Activated naive CD4-positive, alpha-beta T cell treated with anti-CD3 and anti-CD28 coated beads for 36 hours (primary cell): ENCODE measurements at places on chromosomes 3 and 15.

DNA sequence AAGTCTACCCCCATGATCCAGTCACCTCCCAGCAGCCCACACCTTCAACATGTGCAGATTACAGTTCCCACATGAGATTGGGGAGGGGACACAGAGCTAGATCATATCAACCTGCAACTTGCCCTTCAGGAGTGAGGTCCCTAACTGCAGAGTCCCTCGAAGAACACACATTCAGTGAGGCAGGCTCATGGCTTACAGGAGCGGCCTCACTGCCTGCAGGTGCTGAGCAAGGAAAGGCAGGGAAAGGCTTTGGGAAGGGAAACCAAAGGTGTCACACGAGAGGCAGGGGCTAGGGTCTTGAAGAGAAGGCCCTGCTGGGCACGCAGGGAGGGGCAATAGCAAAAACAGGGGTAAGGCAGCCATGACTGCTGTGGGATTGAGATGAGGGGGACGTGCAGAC, 182.4 kb upstream of the CHRNA7 start:
- DNase-seq: no peak

- no peak for DNase-seq
Observed at GRCh38 chr3:65604863-65605526, 433.7 kb downstream of the MAGI1 start.

GRCh38 chr3:153348457-153349107, 186.6 kb downstream of the RAP2B start:
- no peak for DNase-seq

- DNase-seq: no peak
Observed at GRCh38 chr15:48029642-48030041, 91.1 kb upstream of the SLC24A5 start.

DNA sequence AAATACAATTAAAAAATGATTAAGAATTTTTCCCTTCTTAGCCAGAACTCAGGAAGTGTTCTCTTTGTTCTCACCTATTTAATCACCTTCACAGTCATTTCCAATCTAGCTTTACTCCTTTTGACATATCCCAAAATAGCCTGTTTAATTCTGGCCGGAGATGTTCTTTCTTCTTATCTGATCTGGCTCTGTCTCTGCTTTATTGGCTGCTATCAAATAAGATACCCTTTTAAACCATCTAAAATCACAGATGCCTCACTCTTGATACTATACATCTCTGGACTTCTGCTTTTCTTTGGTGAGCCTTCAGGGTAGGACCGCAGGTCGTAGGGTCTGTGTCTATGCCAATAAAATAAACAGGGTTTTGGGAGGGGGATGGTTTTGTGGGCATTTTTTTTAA, 319.2 kb upstream of the SEMA6D start:
- no peak for DNase-seq

DNA sequence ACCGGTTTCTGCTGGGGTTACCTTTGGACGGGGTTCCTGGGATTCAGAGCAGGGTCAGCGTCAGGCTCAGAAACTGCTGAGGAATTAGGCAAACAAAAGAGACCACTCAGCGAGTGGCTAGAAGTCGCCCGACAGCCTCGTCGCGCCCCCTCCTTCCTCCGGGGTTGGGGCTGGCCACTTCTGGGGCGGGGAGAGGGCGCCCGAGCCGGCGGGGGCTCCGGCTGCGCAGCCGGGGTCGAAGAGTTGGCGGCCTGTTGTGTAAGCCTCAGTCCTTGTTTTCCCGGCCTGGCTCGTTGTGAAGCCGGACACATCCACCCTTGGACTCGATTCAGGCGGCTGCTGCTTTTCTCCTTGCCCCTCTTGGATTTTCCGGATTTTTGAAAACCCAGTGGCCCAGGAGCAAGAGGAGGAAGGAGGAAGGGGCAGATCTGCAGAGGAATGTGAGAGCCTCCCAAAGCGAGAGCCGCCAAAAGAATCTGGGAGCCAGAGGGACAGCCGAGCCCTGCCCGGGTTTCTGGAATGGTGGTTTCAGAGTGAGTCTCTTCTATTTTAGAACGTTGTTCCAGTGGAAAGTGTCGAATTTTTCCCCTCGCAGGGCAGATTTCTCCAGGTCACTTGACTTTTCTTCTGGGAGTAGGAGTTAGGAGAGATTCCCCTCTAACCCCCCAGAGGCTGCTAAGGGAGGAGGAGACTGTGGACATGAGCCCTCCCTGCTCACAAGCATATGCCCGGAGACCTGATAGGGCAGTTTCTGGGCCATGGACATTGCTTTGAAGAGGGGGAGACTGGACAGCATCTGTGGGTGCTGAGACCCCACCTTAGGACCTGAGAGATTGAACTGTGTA, 666 bp downstream of the SNX33 start:
- DNase-seq: no peak

DNA sequence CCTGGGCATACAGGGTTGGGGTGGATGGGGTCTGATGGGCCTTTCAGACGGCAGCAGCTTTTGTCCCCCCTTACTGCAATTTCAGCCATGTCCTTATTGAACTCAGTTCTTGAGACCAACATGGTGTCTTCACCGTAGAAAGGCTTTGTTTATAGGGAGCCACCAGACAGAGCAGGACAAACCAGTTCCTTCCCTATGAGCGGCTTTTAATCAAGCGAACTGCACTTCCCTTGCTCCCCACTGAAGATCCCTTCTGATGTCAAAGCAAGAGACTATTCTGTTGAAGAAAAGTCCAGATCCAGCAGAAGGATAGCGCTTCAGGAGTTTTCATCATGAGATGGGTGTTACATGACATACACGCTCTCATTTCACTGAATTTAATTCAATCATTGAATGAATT, 100.4 kb downstream of the CD47 start:
- DNase-seq: no peak

DNA sequence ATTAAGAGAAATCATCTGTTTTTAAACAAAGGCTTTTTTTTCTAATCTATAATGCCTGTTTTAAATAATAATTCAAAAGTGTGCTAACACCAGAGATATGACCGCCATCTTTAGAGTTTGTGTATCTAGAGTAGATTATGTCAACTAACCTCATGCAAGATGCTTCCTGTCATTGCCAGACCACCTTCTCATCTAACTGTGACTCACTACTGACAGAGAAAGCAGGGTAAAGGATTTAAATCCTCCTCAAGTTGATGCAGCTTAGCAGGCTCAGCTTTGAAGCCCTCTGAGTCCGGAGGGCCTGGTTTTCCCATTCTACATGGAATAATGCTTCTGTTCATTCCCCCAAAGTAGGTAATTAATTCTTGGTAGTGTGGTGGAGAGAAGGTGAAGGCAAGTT, 108.5 kb downstream of the ECT2 start:
- DNase-seq: no peak

- no peak for DNase-seq
Observed at GRCh38 chr15:100966997-100967396, 47.8 kb downstream of the LRRK1 start.
